ENCODE measurements at places on chromosomes 2 and 18.

DNA sequence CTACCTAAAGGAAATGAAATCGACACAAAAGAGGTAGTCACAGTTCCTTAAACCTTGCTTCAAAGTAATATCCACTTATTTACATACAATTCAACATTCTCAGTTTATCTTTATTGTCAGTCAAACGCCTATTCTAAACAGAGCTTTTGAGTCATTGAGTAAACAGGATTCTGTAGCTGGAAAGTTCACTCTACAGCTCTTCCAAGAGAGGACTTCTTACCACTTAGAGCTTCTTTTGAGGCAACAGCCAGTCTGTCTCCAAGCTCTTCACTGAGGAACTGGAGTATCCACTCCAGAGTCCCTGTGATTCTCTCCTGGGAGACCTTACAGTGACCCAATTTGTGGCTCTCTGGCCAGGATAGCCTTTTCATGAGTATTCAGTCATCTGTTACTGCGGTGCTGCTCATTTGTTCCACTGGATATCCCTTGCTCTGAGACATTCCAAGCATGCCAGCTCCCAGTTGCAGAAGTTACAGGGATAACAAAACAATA is 210.9 kb upstream of the OSR1 start:
- no peak for DNase-seq

GRCh38 chr2:197700960-197701359 is 4.2 kb upstream of the MARS2 start:
- no peak for DNase-seq

- DNase-seq, result no peak
Observed at GRCh38 chr2:220422676-220423075, 795.2 kb downstream of the SLC4A3 start.

DNA sequence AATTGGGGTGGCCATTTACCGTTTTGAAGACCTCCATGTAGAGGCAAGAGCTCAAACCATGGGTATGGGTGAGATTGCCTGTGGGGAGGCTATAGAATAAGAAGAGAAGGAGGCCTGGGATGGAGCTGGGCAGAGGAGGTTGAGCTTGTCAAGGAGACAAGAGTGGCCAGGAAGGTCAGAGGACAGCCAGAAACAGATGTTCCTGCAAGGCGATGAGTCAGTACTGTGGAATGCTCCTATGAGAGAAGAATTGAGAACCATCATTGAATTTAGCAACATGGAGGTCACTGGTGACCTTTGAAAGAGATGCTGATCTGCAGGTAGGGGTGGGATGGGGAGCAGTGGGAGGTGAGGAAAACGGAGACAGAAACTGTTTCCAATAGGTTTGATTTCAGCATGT is 3.5 kb downstream of the ACSL3 start:
- DNase-seq, result no peak

- no peak for DNase-seq
Observed at GRCh38 chr18:29874519-29875098, 1167.9 kb downstream of the DSC3 start.

Data from activated naive CD4-positive, alpha-beta T cell treated with Interleukin-2 at 50 U/mL for 16 hours (primary cell).